ENCODE measurements at places on chromosomes 16 and 17.

- no peak for DNase-seq
These were observed 10.0 kb downstream of the ZNF668 start for GRCh38 chr16:31063843-31064611.

DNA sequence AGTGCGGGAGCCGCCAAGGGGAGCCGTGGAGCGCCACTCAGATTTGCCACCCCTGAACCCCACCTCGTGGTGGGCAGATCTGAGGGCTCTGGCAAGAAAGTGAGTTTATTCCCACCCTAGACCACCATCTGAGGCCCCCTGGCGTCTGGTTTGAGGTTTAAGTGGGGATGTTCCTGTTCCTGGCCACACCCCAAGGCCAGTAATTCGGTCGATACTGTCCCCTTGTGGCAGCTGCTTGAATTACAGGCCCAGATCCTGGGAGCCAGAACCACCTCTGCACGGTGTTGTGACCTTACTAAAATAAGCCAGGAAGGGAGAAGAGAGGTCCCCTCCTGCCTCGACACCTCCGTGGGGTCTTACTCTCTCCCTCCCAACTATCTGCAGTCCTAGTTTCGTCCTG lies 3.3 kb upstream of the LAT start:
- no peak for DNase-seq

DNA sequence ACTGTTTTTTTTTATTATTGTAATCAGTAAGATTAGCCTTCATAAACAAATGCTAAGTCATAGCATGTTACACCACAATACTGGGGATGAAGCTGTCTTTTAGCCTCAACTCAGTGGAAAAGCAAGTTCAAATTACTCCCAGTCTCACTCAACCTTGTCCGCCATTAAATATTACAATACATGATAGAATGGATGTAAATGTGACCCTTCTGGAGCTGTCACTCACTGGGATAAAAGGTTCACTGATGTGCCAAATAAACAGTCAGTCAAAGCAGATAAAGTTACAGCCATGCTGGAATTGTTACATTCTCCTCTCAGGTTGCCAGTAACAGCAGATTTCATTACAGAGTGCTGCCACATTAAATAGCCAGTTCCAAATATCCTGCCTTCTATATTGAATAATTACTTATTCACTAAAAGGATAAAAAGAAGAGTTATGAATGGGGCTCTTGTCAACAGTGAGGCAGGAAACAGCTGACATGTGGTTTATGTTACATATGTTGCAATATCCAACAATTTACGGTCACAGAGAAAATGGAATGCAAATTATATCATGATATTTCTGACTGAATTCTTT lies 53.4 kb downstream of the BRIP1 start:
- no peak for DNase-seq

DNA sequence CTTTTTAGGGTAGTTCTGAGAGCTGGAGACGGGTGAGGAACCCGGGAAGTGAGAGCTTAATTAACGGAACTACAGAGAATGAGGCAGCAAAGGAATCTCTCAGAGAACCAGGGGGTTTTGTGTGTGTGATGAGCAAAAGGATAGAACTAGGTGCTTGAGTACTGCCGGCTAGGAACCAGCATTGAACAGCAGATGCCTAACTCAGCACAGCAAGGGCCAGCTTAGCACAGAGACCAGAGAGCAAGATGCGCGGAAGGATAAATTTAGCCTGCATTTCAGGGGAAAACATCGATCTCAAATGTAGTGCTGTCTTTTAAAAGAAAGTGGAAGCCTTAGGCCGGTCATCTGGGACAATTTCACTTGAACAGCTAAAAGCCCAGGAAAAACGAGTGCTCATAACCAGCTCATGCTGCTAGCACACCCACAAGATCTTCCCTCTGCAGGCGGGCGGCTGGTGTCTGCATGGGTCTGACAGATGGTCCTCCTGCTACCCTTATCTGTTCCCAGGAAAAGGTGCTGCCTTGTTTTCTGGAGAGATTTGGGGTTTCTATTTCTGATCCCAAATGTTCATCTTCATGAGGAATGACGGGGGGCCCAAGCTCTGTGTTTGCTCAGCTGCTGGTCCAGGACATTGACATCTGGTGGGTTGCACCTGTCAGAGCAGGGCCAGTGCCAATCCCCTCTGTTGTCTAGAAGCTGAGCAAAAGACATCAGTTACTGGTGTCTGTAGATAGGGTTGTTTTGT lies 103.9 kb downstream of the SOCS1 start:
- no peak for DNase-seq

- DNase-seq, result peak; percentile 83
These were observed 756 bp downstream of the TAX1BP3 start for GRCh38 chr17:3667366-3668278.

DNA sequence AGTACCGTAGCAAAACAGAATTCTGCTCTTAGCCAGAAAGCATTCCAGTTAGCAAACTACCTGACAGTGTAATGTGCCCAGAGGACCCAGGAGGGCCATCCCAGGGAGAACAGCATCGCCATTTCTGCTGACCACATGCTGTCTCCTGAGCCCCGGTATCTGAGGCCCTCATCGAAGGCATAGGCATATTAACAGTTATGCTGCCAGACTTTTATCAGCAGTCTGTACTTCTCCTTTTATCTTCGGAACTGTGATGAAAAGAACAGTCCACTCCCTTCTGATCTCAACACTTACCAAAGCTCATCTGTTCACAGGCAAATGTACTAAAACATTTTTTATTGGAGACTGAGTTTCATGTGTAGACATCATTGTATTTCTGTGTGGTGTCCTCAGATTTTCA lies 236.4 kb downstream of the PRKCA start:
- no peak for DNase-seq

DNA sequence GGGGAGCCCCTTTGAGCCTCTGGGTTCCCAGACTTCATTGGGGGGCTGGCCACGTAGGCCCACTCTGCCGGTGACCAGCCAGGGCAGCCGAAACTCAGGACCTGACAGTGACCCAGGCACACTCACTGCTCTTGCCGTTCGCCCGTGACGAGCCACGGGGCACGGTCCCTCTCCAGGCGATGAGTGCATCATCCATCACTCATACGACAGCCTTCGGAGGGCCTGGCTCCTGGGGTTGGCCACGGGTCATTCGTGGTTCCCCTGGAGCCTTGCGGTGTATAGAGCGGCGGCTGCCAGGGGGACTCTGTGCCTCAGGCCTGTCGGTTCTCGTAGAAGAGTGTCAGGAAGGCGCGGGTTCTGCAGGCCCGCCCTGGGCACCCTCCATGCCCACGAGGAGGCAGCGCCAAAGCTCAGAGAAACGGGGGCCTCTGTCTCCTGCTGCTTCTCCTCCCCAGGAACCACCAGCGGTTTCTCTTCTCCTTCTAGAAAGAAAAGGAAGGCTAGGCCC lies 11.2 kb upstream of the NUDT16L1 start:
- no peak for DNase-seq

DNA sequence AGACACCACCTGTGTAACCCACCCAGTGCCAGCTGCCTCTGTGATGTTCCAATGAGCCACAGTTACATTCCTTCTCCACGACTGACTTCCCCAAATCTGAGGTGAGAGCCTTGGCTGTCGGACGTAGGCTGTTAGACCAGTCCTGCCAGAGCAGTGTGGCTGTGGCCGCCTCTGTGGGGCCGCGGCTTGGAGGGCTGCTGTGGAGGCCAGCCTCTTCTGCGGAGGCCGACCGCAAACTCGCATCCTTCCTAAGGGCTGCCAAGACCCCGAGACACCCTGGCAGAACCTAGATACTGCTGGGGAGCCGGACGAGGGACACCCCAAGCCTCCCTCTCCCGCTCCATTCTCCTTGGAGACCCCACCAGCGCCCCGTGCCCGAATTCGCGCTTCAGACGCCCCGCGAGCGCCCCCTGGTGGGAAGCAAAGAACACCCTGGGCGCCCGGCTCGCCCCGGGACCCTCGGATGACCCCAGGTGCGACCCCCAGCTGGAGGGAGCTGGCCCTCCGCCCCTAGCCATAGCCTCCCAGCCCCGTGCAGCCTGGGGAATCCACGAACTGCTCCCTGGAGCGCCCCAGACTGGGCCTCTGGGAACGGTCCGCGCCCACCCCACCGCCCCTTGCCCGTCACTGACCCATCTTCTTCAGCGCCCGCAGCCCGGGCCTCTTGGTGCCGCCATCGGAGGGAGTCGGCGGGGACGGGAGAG lies 547 bp downstream of the PLCD3 start:
- DNase-seq, result no peak

- DNase-seq, result no peak
These were observed 14.1 kb upstream of the TNS4 start for GRCh38 chr17:40515491-40516041.

- no peak for DNase-seq
These were observed at the start of gene RNF157 for GRCh38 chr17:76240461-76241203. TSS of gene RNF157 (minus strand) at chr17:76240493. CDS start at chr17:76240240, 253 bp downstream.

GRCh38 chr17:74856112-74856511 lies 3.6 kb downstream of the GRIN2C start:
- no peak for DNase-seq
